Stimulated activated CD8-positive, alpha-beta memory T cell treated with anti-CD3 and anti-CD28 coated beads, Interleukin-4, amount 100 ng/mL, for 48 hours (primary cell): ENCODE measurements at places on chromosomes 2 and 18.

- no peak for DNase-seq
Measured at GRCh38 chr18:45708831-45709230, 15.2 kb upstream of the SLC14A1 start.

- no peak for DNase-seq
Measured at GRCh38 chr18:63236406-63236805, 83.2 kb downstream of the BCL2 start.

DNA sequence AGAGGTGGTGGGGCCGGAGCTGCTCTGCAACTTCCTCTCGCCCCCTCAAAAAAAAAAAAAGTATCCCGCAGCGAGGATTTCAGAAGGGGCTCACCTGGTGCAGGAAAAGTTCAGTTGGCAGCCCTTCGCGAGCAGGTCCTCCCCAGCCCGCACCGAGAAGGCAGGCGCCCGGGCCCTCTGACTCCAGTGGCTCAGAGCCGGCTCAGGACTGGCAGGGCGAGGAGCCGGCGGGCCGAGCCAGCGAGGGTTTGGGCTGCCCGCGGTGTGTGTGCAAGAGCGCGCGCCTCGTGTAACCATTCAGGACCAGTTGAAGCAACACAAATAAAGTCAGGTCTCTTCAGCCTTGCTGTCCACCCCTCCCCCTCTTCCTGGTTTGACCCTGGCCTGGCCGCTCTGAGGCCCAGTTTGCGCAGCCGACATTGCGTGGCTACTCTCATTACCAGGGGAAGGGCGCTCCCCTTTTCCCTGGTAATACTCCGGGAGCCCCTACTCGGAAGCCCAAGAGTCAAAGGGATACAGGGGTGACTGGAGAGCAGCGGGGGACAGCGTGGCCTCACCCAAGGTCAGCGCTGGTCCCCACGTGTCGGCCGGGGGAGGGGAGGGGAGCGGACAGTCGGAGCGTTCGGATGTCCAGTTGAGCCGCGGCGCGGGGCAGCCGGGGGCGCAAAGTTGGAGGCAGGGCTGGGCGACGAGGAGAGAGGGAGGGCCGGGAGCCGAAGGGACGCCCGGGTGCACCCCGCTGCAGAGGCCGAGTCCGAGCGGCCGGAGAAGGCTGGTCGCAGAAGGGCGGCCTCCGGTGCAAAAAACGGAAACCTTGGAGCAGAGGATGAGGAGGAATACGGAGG is 12.3 kb downstream of the EN1 start:
- DNase-seq, result peak; percentile 30

- DNase-seq, result no peak
Measured at GRCh38 chr2:469514-469913, 181.6 kb upstream of the ALKAL2 start.

DNA sequence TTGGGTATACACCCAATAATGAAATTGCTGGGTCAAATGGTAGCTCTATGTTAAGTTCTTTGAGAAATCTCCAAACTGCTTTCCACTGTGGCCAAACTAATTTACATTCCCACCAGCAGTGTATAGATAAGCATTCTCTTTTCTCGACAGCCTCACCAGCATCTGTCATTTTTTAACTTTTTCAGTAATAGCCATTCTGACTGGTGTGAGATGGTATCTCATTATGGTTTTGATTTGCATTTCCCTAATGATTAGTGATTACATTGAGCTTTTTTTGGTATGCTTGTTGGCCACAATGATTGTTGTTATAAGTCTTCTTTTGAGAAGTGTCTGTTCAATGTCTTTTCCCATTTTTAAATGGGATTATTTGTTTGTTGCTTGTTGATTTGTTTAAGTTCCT is 50.4 kb upstream of the EPAS1 start:
- no peak for DNase-seq

GRCh38 chr2:127558911-127559310 is 23.4 kb downstream of the MYO7B start:
- no peak for DNase-seq

DNA sequence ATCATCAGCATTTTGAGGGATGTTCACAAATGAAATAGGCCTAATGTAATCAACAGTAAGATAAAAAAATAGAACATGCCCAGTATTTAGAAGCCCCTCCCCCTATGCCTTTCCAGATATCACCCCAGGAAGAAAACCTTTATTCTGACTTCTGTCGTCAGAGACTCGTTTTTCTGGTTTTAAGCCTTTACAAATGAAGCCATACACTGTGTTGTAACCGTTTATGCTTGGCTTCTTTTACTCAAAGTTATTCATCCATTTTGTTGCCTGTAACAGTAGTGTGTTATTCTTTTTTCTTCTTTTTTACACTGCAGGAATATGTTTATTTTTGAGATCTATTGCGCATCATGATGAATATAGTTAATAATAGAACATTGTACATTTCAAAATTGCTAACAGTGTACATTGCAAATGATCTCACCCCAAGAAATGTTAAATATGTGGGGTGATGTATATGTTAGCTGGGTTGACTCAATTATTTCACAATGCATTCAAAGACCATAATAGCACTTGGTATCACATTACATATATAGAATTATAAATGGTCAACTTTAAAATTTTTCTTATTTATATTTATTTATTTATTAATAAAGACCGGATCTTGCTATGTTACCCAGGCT is 28.1 kb upstream of the PNPT1 start:
- no peak for DNase-seq

DNA sequence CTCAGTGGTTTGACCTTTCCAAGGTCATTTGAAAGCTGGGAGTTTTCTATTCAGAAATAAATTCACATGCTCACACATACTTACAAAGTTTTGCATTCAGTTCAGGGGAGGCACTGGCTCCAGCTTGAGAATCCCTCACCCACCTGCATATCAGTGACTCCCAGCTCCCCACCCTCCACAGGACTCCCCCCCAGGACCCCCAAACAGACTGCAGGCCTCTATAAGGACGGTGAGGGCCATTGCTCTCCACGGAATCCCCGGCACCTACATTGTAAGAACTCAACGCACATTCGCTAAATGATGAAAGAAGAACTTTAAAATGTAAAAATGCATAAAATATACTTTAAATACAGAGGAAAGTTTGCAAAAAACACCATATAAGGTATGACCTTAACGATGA is 97.2 kb upstream of the TEX51 start:
- peak; percentile 5 for DNase-seq

DNA sequence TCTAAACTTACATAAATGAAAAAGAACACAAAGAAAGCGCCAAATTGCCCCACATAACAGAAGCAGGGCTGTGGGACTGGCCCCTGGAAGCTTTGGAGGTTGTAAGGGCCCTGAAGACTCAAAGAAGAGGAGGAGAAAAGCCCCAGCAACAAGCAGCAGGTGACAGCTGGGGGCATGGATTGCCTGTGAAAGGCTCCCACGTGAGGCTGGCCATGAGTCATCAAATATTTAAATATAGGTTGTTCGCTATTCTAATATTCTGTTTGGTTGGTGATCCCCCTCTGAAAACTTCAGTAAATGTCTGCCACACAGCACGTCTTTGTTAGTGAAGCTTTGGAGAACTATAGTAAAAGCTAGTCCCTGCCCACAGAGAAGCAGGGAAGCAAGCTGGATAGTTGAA is 132.4 kb downstream of the MREG start:
- no peak for DNase-seq
